ENCODE measurements at places on chromosomes 12 and 14. TPM values are rescaled to one million over a fixed set of nuclear protein-coding genes. Genes with fewer than 3 reads are reported as not detected.

Gene CPNE6
- total RNA-seq: not detected

Gene KLRK1
- total RNA-seq: not detected

Gene ANKRD9
- total RNA-seq: 24.0 TPM

Gene CYP27B1
- 42.1 TPM for total RNA-seq

Gene TAS2R20
- total RNA-seq: 1.7 TPM

Gene CDCA3
- total RNA-seq: 33.2 TPM

Gene IQSEC3
- total RNA-seq: not detected

Gene LYZ
- total RNA-seq: not detected

Gene REM2
- 0.33 TPM for total RNA-seq

All from mammary epithelial cell (primary cell).